ENCODE measurements at places on chromosomes 11 and 22.
A peak's percentile ranks its signal among the peaks of the same experiment; 100 is the strongest.

- DNase-seq, result peak; percentile 57
Measured at GRCh38 chr11:32172848-32173834, 82.3 kb downstream of the RCN1 start.

DNA sequence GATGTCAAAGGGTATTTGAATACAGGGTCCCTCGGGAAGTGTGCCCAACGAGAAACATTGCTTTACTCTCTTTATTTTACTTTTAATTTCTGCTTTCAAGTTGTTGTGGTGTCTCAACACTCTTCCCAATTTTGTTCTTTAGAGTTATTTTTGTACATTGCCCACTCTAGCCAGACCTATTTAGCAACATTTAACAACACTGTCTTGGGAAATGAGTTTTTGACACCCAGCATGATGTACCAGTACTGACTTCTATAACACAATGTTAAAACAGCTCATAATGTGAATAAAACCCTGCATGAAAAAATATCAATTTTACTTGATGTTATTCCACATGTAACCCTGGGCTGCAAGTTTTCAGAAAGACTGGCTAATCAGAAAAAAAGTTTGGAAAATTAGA, 350.2 kb upstream of the PITPNB start:
- DNase-seq, result no peak

DNA sequence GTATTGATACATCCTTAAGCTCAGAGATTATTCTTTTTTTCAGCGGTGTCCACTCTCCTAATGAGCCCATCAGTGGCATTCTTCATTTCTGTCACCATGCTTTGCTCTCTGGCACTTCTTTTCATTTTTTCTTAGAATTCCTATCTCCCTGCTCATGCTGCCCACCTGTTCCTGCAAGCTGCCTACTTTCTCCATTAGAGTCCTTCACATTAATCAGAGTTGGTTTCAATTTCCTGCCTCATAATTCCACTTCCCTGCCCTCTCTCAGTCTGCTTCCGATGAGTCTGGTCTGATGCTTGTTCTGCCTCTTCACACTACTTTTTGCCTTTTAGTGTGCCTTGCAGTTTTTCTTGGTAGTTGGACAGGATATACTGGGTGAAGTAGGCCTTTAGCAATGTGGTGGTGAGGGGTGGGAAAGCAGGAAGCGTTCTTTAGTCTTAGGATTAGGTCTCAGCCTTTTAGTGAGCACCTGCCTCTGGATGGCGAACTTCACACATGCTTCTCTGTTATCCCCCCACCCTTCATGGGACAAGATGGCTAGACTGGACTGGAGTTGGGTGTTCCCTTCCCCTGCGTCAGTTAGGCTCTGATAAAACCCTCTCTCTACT, 53.6 kb downstream of the CECR2 start:
- DNase-seq, result no peak

- DNase-seq, result no peak
Measured at GRCh38 chr11:6455070-6455469, 14.3 kb upstream of the HPX start.

Measured in NB4 (cell line).